ENCODE measurements at places on chromosomes 5 and 9.

GRCh38 chr5:113562828-113563400 lies 49.4 kb downstream of the YTHDC2 start:
- no peak for DNase-seq

GRCh38 chr5:78727786-78728761 lies 79.5 kb upstream of the LHFPL2 start:
- no peak for DNase-seq

GRCh38 chr9:22722492-22722891 lies 275.9 kb downstream of the DMRTA1 start:
- peak; percentile 1 for DNase-seq

- DNase-seq = no peak
Measured at GRCh38 chr9:75500479-75500878, 390.0 kb upstream of the PCSK5 start.

DNA sequence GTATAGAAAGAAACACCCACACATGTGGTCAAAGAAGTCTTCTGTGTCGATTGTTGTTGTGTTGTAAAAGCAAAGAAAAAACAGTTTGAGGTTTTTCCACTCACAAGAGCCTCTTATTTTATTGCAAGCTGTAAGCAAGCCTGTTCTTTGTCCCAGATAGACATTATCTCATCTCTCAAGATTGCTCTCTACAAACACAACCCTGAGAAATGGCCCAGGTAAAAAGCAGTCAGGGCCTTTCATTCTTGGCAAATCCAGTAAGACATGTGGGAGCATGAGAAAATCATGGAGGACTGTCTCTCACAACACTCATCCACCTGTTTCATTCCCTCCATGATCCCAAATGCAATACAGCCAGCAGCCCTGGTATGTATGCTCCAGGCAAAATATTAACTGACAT lies 286.6 kb upstream of the POU5F2 start:
- no peak for DNase-seq

DNA sequence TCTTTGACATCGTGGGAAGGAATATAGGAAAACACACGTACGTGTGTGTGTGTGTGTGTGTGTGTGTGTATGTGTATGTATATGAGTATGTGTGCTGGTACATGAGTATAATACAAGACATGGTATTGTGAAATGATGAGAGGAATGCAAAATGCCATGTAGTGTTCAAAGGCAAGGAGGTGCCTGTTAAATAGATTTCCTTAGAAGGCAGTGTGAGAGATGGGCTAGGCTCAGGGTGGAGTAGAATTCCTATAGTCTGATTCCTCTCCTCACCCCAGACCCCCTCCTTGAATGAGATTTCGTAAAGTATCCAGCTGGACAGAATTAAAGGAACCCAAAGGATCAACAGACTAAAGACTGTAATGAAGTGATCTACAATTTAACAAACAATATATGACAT lies 11.1 kb downstream of the GPR21 start:
- peak; percentile 52 for DNase-seq

- DNase-seq = no peak
Measured at GRCh38 chr9:110923601-110924000, 114.7 kb downstream of the LPAR1 start.

DNA sequence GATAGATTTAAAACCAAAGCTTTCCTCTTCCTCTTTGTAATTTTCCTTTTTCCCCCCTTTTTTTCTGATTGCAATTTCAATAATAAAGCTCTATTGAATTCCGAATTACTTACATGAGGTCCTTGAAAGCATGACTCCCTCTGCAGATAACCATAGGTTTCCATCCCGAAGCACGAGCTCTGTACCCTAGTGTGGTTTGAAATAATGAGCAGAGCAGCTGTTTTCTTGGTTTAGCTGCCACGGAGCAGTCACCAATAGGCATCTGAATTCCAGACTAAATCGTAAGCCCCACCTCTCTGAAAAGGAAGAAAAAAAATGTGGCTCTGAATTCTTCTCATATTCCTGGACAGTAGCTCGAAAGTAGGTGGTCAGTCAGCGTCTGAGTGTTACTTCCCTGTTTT lies 18.5 kb upstream of the GNE start:
- DNase-seq = peak; percentile 74

- no peak for DNase-seq
Measured at GRCh38 chr5:77632526-77633206, 5.8 kb downstream of the OTP start.

GRCh38 chr5:23507278-23507685 lies at the start of gene PRDM9:
Gene PRDM9 (plus strand): TSS chr5:23507609. CDS start chr5:23509034, 1,425 bp downstream.
- DNase-seq = peak; percentile 67

DNA sequence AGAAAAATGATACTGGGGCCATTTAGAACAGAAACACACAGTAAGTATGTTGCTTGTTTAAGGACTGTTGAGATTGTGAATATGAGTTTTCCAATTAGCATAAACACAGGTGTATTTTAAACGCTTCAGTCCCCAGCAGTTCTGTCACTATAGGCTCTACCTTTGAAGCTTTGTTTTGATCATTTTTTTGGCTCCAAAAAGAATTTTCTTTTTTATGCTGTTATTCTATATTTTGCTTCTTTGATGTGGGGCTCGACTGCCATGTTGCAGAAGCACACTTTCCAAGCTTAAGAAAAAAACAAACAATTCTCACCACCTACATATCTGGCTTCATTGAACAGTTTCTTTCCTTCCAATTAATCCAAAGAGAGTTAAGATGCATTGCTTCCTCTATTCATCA lies 131.0 kb upstream of the DMAC1 start:
- no peak for DNase-seq

GRCh38 chr9:36093384-36093783 lies 43.1 kb upstream of the GLIPR2 start:
- no peak for DNase-seq

GRCh38 chr9:90019626-90020025 lies 414.8 kb downstream of the GADD45G start:
- DNase-seq = no peak

- no peak for DNase-seq
Measured at GRCh38 chr9:28888806-28889205, 1315.5 kb upstream of the C9orf72 start.

GRCh38 chr5:115542086-115542485 lies 2.5 kb downstream of the FEM1C start:
- no peak for DNase-seq

DNA sequence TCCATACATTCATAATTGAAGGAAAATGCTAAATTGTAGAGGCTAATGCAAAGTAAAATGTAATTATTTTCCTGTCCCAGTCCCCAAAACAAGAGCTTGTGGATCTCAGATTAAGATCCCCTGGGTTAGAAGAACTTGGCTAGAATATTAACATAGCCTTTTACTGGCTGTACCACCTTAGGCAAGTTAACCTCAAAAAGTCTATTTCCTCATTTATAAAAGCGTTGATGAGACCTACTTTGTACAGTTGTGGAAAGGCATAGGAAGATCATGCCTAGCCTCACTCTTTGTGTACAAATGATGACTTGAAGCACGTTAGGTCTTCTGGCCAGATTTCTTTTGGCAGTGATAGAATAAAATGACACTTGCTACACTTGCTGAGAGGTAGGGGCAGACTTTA lies 97.2 kb downstream of the F2RL2 start:
- no peak for DNase-seq

GRCh38 chr9:97412626-97413385 lies 910 bp downstream of the TDRD7 start:
- DNase-seq = no peak

GRCh38 chr5:25107853-25108252 lies 463.1 kb upstream of the CDH10 start:
- DNase-seq = no peak

DNA sequence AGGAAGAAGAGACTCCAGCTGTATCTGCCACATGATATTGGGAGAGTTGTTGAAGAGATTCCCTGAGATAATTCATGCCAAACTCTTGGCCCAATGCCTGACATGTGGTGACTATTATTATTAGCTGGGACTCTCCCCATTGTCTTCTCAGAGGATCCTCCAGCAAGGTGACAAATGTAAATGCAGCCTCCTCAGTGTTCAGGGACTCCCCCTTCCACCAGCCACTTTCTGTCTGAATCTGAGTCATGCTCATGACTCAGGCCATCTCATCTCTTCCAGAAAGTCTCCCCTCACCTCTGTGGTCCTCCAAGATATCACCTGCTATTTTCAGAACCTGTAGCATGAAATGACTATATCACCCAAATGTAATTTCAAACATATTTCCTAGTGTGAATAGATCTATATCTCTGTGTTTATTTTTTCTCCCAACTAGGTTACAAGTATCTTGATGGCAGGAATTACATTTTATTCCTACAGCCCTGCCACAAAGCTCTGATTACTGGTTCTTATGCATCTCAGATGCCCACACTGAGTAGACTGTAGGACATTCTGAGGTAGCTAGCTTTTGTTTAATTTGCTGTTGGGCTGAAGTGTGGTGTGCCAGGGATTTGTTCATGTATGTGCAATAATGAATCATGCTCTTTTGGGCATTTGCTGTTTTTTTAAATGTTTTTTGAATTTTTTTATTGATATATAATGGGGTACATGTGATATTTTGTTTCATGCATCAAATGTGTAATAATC lies 126.6 kb upstream of the IL12B start:
- DNase-seq = peak; percentile 62

DNA sequence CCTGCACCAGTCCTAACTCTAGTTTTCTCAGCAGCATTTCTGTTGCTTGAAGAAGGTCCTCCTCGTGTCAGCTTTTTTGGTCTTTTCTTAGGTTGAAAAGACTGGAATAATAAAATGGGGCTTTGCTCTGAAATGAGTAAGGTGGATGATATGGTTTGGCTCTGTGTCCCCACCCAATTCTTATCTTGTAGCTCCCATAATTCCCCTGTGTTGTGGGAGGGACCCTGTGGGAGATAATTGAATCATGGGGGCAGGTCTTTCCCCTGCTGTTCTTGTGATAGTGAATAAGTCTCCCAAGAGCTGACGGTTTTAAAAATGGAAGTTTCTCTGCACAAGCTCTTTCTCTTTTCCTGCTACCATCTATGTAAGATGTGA lies 53.6 kb downstream of the LIX1 start:
- DNase-seq = no peak

GRCh38 chr9:123414936-123415930 lies 59.2 kb downstream of the CRB2 start:
- peak; percentile 62 for DNase-seq

DNA sequence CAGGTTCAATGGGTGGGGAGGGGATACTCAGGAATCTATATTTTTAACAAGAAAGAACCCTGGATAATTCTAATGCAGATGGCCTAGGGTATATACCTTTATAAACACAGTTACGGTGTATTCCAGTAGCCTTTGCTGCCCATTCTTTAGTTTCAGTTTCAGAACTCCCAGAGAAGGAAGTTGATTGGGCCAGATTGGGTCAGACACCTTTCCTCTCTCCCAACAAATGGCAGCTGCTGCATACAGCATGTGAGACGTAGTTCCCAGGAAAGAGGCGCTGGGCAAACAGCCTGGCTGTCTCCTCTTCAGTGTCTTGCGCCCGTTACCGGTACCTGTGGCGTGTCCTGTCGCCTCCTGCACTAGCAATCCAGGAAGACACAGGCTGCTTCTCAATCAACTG lies 20.4 kb downstream of the ACO1 start:
- DNase-seq = no peak

DNA sequence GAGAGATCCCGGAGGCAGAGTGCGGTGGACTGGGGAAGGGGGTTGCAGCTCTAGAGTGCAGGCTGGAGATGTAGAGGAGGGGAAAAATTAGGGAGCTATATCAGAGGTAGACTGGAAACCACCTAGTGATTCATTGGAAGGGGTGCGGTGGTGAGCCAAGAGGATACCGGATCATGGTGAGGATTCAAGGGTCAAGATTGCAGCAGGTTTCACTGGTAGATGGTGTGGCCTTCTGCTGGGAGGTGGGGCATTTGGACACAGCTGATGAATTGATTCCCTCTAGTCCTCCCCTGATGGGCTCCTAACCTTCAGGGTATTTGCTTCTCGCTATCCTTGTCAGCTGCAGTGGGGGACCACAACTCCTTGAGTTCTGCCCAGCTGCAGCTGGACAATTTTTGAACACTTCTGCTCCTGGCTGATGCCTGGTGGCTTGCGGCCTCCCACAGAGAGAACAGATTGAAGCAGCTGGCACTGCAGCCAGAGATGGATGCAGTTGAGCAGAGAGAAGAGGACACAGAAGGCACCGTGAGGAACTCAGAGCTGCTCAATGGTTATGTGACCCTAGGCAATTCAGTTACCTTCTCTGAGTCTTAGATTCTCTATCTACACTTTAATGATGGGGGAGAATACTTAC lies 134.4 kb upstream of the ABCA1 start:
- no peak for DNase-seq

GRCh38 chr5:164345173-164345849 lies 839.9 kb downstream of the MAT2B start:
- DNase-seq = peak; percentile 49

DNA sequence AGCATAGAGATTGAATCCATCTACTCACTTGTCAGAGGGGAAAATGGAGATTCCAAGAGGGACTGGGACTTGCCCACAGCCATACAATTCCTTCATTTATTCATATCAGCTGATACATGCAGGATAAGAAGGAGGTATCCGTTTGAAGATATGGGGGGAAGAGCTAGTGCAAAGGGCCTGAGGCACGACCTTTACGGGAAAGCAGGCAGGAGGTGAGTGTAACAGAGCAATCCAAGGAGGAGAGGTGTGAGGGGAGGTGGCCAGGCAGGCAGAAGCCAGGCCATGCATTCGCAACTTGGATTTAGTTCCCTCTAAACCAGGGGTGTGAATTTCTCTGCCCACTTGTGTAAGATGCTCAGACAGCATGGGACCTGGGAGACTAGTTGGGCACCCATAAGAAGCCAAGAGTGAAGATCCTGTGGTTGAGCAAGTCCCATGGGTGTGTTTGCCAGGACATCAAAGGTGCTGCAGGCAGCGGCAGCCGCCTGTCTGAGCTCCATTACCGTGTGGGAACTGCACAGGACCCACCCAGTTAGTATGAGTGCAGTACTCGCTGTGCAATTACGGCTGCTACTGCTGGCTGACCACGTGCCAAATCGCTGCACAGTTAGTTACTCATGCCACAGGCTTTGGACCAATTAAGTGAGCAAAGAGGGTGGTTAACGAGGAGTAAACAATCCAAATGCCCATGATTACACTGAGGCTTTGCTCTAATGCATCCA lies 31.4 kb upstream of the FAT2 start:
- no peak for DNase-seq

- no peak for DNase-seq
Measured at GRCh38 chr5:980001-980588, 28.5 kb upstream of the NKD2 start.

DNA sequence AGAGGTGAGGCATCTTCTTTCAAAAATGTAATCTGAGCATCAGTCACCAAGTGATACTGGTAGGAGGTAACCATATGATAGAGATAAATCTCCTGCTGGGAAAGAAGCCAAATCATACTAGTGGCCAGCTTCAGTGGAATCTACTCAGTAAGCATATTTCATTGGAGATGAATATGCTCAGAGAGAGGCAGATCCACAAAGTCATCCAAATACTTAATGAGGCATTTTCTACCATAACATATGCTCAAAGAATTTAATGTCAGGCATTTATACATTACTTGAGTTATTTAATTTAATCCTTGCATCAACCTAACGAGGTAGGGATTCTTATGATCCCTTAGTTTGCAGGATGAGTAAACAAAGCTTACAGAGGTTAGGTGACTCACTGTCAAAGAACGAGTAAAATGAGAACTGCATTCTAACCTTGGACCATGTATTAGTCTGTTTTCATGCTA lies 50.9 kb upstream of the DMRTA1 start:
- peak; percentile 27 for DNase-seq

Data from fibroblast of mammary gland (primary cell).